Activated naive CD8-positive, alpha-beta T cell treated with anti-CD3 and anti-CD28 coated beads for 36 hours (primary cell): ENCODE measurements at places on chromosomes 4 and X. TPM values are rescaled to one million over a fixed set of nuclear protein-coding genes. Genes with fewer than 3 reads are reported as not detected.

- DNase-seq = no peak
These were observed 21.4 kb upstream of the MRFAP1 start for GRCh38 chr4:6619116-6619465.

DNA sequence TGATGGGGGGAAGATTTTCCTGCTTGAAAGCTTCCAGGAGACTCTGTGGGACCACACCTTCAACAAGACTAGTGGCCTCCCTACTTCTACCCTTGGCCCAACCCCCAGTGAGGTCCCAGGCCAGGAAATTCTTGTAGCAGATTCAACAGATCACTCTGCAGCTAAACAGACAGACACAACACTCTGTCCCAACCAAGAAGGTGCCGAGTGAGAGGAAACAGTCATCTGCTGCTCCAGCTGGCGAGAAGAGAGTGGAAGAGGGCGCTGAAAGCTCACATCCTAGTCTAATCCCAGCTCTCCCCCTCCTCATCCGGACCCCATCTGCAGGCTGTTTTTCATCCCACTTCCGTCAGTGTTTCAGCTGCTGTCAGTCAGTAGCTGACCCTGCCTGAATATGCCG is 63.4 kb downstream of the CHRDL1 start:
- DNase-seq = no peak

BEX2 gene
- total RNA-seq = 17.6 TPM

- DNase-seq = no peak
These were observed 43.0 kb upstream of the KCNIP4 start for GRCh38 chr4:21991562-21991961.

- DNase-seq = no peak
These were observed 642.6 kb upstream of the LCORL start for GRCh38 chr4:18664171-18664570.

- DNase-seq = no peak
These were observed 201.0 kb upstream of the NEIL3 start for GRCh38 chr4:177108708-177109107.

GRCh38 chr4:30865691-30866090 is 145.5 kb downstream of the PCDH7 start:
- DNase-seq = no peak

DNA sequence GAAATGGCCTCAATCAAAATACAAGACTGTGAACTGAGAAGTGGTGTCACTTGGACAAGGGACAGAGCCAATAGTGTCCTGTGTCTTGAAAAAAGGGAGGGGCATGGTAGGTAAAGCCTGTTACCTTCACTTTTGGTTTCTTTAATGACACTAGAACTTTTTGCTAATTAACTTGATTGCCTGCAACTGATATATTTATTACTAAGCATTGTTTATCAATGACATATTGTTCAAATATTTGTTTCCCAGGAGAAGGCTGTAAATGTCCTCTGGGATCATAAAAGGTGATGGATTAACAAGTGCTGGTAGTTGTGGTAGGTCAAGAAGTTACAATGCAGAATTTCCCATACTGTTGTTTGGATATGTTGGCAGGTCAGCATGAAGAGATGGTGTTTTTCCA is 93.8 kb upstream of the SCML1 start:
- no peak for DNase-seq

TRIM60 gene
- total RNA-seq = not detected

DNA sequence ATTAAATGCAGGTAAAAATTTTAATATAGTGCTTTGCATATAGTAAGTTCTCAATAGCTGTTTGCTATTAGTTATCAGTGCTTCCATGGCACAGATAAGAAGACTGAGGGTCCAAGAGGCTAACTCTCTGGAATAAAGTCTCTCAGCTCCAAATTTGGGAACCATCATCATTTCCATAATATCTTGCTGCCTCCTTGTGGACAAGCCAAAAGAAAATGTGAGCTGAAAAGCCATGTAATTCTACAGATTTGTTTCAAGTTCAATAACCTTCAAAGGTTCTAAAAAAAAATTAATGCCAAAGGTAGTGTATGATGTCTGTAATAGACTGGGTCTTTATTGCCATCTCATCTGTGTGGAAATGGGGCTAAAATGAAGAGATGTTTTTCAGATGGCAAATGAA is 136.9 kb upstream of the VCX start:
- no peak for DNase-seq

DNA sequence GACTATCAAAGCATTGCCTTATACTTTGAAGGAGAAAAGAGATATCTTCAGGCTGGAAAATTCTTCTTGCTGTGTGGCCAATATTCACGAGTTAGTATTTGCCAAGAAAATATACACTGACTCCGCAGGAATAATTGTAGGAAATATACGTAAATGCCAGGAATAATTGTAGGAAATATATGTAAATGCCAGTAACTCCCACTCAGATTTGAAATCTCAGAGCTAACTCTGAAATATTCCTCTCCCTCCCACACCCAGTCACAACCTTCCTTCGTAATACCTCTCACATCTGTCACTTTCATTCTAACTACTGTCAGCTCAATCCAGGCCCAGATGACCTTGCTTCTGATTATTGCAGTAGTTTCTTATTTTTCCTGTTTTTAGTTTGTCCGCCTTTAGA is 73.5 kb downstream of the WDR19 start:
- DNase-seq = no peak

DNA sequence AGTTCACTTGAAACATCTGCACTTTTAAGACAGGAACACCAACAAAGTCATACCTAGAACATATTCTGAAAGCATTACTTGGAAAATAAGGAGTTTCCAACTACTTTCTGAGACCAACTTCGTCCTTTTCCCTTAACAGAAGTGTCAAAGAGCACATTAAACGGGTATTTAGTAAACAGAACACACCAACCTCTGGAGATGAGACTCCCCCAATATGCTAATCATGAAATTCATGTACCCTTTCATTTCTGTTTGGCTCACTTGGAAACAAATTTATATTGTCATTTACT is 69.2 kb downstream of the NOCT start:
- DNase-seq = no peak

DNA sequence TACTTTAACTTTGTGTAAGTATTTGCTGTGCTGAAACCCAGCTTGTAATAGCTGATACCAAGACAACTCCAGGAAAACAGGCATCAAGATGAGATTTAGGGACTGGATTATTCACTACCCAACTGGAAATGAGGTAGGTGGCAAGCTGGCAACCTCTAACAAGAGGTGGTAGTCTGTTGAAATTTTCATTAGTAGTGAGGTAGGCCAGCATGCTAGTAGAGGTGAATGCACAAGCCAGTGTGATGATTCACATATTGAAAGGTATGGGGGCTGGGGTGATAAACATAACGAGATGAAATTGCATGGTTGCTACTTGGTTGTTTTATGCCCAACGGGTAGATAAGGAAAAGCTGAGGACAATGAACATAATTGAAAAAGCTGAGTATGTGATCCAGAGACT is 8.5 kb upstream of the TMPRSS11D start:
- no peak for DNase-seq

CLNK gene
- 0.32 TPM for total RNA-seq

- DNase-seq = no peak
These were observed 70.3 kb downstream of the SH3RF1 start for GRCh38 chr4:169200361-169201030.

GRCh38 chr4:88672987-88673386 is 24.6 kb downstream of the NAP1L5 start:
- DNase-seq = peak; percentile 8

PHEX gene
- total RNA-seq = 22.3 TPM

- no peak for DNase-seq
These were observed 38.5 kb upstream of the POU3F4 start for GRCh38 chrX:83469551-83469950.

GRCh38 chr4:13918991-13919441 is 291.5 kb upstream of the BOD1L1 start:
- no peak for DNase-seq

DNA sequence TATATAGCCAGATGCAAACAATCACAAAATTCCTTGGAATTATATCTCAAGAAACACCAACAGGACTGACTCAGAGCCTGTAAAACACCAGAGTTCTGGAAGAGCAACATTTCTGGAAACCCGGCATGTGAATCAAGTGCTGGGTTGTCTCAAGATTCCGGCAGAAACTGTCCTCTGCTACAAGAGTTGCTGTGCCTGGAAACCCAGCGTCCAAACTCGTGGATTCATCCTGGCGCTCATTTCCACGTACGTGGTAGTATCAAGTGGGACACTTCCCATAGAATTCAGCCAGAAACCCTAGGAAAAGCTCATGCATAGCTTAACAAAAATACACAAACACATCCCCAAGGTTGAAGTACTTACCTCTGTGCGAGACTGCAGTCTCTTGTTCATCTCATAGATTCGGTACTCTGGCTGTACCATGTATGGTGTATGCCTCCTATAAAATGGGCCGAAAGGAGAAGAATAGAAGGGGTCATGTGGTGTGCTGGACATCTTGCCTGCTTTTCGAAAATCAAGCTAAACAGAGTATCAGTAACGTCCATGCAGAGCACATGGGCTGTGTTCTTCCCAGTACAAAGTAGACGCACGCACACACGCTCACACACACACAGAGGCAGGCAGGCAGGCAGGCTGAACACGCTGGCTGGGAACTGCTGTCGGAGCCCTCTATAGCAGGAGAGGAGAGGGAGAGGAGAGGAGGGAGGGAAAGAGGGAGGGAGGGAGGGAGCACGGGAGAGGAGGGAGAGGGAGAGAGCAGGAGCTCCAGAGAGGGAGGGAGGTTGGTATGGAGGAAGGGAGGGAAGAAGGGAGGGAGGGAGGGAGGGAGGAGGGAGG is at the start of gene LDB2:
TSS of gene LDB2 (minus strand) at position 655 of the 837 bp plus-strand sequence.
- no peak for DNase-seq

DNA sequence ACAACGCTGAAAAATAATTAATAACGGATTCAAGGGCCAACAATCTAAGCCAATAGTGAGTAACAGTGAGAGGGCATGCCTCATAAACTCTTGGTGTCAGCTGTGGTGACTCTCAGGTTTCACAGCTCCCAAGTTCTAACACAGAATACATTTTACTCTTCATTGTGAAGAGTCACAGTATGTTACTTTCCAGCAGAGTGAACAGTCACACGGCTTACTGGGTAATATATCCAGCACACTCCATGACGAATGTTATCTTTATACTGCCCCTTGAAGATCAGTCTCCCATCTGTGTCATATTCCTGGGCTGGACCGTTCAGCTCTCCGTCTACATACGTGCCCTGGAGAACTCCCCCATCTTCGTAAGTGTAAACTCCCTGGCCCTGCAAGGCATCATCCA is 23.1 kb downstream of the SETD7 start:
- no peak for DNase-seq

DNA sequence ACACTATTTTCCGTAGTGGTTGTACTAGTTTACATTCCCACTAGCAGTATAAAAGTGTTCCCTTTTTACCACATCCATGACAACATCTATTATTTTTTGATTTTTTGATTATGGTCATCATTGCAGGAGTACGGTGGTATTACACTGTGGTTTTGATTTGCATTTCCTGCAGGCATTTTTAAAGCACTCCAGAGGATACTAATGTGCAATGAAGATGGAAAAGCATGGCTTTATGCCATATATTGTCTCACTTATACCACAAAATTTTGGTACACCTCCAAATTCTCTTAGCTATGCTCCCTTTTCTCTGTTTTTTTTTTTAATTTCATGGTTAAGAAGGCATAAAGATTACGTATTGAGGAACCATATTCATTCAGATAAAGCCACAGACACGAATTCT is 35.1 kb upstream of the NPY2R start:
- no peak for DNase-seq

DNA sequence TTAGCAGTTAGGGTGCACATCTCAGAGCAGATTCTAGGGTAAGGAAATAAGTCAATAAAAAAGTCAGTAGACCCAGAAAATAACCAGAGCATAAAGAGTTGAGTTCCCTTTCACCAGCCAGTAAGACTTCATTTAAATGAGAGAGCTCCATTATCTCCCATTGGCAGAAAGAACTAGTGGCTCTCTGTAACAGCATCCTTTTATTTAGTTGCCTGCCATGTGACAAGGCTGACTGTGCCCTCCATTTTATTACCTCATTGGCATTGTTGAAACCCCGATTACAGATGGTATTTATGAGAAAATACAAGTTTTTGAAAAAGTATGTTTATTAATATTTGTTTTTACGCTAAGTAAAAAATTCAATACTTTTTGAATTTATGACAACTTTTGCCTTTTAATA is 859.5 kb upstream of the NDST4 start:
- DNase-seq = no peak

PLRG1 gene
- 150 TPM for total RNA-seq

SOWAHB gene
- 0.12 TPM for total RNA-seq

CHIC1 gene
- total RNA-seq = 6.7 TPM

DNA sequence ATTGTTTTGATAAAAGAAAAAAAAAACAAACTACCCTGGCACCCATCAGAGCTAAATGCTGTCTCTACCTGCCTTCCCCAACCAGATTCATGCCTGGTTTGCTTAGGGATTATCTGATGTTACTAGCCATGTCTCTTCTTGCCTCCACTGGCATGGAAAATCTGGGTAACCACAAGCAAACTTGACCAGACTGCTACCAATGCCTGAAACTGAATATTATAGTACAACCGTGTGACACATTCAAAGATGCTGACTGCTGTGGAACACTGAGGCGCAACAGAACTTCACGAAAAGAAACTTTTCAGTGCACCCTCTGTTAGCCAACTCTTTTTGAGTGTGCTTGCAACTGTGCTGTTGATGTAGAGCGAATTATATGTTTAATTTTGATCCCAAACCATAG is 228.1 kb downstream of the CBR4 start:
- DNase-seq = no peak

- no peak for DNase-seq
These were observed 1980.7 kb downstream of the PCDH7 start for GRCh38 chr4:32700838-32701237.

- DNase-seq = no peak
These were observed 2.9 kb downstream of the SOX3 start for GRCh38 chrX:140501940-140502468.

SMARCA1 gene
- 0.47 TPM for total RNA-seq

FGG gene
- not detected for total RNA-seq

GABRA4 gene
- total RNA-seq = not detected

DNA sequence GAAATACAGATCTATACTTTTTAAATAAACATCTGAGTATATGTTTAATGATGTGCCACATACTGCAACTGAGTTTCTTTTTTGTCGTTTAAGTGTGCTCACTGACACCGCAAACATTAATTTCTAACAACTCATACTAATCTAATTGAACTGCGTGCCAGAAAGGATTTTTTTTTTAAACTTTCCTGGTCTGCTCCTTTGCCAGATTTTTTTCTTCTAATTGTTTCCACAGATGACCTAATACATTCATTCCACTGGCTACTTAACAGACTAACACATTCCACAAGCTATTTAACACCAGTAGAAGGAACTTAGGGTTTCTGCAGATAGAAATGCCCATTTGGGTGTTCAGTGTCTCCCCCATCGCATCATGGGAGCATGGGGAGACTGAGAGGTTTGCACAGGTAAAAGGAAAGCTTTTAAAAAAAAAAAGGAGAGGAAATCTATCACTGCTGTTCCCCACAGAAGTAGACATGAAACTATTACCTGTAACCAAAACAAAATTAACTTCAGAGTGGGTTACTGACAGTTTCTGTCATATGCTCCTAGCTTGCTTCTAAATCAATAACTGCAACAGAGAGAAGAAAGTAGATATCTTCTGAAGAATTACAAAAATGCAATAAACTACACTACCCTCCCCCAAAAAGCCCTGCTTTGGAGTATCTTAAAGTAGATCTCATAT is 31.6 kb downstream of the SH3KBP1 start:
- no peak for DNase-seq
